ENCODE measurements at places on chromosomes 12 and 14.

- DNase-seq: no peak
These were observed 20.0 kb downstream of the TMEM132C start for GRCh38 chr12:128286970-128287369.

GRCh38 chr12:101772012-101772775, 32.9 kb upstream of the SYCP3 start:
- DNase-seq: no peak

DNA sequence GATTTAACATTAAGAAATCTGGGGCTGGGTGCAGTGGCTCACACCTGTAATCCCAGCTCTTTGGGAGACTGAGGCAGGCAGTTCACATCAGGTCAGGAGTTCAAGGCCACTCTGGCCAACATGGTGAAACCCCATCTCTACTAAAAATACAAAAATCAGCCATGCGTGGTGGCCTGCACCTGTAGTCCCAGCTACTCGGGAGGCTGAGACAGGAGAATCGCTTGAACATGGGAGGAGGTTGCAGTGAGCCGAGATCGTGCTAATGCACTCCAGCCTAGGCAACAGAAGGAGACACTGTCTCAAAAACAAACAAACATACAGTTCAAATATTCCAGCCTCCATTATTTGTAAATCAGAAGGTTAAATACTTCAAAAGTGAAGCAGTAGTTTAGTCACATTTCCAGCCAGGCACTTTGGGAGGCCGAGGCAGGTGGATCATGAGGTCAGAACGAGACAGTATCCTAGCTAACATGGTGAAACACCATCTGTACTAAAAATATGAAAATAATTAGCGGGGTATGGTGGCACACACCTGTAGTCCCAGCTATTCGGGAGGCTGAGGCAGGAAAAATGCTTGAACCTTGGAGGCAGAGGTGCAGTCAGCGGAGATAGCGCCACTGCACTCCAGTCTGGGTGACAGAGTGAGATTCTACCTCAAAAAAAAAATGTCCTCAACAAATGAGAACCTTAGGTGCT, 30.3 kb downstream of the HNRNPC start:
- no peak for DNase-seq

- DNase-seq: no peak
These were observed 506 bp upstream of the OR10P1 start for GRCh38 chr12:55636116-55636655.

- no peak for DNase-seq
These were observed 18.5 kb upstream of the P2RX7 start for GRCh38 chr12:121114019-121114639.
